ENCODE measurements at places on chromosomes 13 and 19.
A peak's percentile ranks its signal among the peaks of the same experiment; 100 is the strongest.

- no peaks in the 10 kb centered on the region for H3K4me1 ChIP-seq
- no peak overlapping the region for H3K4me3 ChIP-seq
- H3K36me3 ChIP-seq = no peaks in the 10 kb centered on the region
Measured at GRCh38 chr13:36086117-36086516, 45.1 kb downstream of the DCLK1 start.

DNA sequence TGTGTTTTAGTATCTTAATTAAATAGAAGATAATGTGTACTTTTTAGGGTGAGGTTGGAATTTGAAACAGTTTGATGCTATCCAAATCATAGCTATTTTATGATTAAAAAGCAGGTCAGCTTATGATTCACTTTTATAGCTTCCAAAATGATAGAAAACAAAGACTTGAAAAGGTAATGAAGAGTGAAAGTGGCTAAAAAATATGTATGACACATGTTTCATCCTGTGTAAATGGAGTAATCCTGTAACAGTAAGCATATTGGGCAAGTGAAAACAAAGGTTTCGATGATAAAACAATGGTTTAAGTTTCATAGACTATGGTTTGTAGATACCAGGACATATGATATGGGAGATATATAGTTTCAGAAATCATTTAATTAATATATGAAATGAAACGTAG lies 456.2 kb downstream of the PCDH20 start:
- no peak overlapping the region for H3K4me3 ChIP-seq
- DNase-seq = no peak
- peaks cover 2% of the 10 kb centered on the region for H3K27me3 ChIP-seq

DNA sequence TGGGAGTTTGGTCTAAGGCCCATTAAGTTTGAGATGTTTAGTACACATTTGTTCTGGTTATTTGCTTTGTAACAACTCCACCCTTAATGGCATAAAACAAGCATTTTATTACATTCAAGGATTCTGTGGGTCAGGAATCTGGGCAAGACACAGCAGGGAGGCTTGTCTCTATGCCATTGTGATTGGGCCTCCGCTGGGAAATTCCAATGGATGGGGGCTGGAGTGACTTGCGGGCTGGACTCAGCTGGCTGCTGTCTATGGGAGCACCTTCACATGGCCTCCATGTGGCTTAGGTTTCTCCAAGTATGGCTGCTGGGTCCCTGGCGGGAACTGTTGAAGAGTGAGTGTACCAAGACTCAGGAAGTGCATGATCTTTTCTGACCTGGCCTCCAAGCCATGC lies 159.0 kb downstream of the PAN3 start:
- no peaks in the 10 kb centered on the region for H3K27me3 ChIP-seq
- no peak overlapping the region for H3K27ac ChIP-seq
- H3K36me3 ChIP-seq = peaks cover 12% of the 10 kb centered on the region
- DNase-seq = no peak
- peaks cover 13% of the 10 kb centered on the region for H3K4me1 ChIP-seq

DNA sequence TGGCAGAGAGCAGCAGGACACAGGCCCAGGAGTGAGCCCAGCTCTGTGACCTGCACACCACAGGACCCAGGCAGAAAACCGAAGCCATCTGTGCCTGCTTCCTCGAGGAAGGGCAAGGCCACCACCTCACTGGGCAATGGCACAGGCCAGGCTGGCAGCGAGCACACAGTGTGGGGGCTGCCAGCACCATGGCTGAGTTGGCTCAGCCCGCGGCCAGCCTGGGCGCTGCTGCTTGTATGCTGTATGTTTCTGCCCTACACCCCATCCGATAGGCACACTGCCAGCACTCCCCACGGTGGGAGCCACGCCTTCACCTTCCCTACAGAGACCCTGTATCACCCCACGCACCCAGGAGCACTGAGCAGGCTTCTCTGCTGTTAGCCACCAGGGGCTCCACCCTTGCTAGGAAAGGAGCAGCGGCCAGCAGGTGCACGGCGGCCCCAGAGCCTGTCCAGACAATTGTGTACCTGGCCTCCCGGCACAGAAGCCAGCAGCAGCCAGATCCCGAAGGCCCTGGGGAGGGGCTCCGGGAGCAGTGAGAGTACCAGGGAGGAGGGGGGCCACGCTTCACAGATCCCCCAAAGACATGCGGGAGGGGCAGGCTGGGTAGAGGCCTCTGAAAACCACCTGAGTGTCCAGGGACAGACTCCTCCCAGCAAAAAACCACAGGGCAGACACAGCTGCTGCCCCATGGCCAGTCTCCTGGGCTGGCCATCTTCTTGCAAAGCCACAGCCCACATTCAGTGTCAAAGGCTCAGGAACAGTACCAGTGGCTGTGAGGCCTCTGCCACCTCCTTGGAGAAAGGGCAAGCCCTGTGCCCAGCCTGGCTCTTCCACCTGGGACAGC lies 56.1 kb downstream of the MLLT1 start:
- no peak overlapping the region for H3K4me3 ChIP-seq
- no peaks in the 10 kb centered on the region for H3K27me3 ChIP-seq
- DNase-seq = no peak
- no peaks in the 10 kb centered on the region for H3K4me1 ChIP-seq

DNA sequence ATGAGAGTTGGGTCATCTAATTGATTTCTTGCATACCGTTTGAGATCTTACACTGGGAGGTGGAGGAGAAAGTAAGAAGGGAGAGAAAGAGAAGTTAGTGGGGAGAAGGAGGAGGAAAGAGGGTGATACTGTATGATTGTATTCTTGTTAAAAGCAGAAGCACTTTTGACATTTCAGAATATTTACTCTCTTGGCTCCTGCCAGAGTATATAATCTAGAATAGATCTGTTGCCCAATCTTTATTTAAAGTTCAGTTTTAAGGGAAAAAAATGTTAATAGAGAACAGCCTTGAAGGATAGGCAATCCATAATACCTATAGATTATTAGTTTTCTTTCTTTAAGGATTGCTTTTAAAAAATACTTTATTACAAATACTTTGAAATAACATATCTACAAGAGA lies 41.5 kb downstream of the PDS5B start:
- peaks cover 20% of the 10 kb centered on the region for H3K36me3 ChIP-seq
- no peaks in the 10 kb centered on the region for H3K27me3 ChIP-seq
- no peak for DNase-seq
- H3K27ac ChIP-seq = no peak overlapping the region
- H3K4me1 ChIP-seq = peaks cover 20% of the 10 kb centered on the region
- H3K4me3 ChIP-seq = no peak overlapping the region

GRCh38 chr19:15169541-15170285 lies 31.1 kb downstream of the NOTCH3 start:
- H3K27ac ChIP-seq = no peak overlapping the region
- no peak overlapping the region for H3K4me3 ChIP-seq
- H3K27me3 ChIP-seq = no peaks in the 10 kb centered on the region

DNA sequence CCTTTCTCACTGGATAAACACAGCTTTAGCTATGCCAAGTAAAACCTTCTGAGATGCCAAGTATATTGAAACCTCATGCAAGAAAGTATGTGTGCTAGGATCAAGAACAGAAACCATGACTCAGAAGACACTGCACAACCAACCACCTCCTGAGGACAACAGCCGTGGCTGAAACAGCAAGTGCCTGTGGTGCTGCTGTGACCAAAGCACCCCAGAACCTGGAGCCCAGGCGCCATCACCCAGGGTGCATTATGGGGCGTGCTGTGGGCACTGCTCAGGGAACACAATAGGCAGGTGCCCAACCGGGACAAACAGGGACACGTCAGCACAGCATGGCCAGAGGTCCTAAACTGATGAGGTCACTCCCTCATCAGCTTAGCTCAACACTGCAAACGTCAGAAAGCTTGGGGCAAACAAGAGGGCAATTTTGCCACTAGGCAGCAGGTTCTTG lies 101.3 kb upstream of the SLC15A1 start:
- H3K36me3 ChIP-seq = peaks cover 39% of the 10 kb centered on the region
- DNase-seq = peak; percentile 59
- peak overlapping the region; percentile 13 for H3K27ac ChIP-seq
- peaks cover 21% of the 10 kb centered on the region for H3K4me1 ChIP-seq
- H3K27me3 ChIP-seq = no peaks in the 10 kb centered on the region
- H3K4me3 ChIP-seq = peak overlapping the region; percentile 36

DNA sequence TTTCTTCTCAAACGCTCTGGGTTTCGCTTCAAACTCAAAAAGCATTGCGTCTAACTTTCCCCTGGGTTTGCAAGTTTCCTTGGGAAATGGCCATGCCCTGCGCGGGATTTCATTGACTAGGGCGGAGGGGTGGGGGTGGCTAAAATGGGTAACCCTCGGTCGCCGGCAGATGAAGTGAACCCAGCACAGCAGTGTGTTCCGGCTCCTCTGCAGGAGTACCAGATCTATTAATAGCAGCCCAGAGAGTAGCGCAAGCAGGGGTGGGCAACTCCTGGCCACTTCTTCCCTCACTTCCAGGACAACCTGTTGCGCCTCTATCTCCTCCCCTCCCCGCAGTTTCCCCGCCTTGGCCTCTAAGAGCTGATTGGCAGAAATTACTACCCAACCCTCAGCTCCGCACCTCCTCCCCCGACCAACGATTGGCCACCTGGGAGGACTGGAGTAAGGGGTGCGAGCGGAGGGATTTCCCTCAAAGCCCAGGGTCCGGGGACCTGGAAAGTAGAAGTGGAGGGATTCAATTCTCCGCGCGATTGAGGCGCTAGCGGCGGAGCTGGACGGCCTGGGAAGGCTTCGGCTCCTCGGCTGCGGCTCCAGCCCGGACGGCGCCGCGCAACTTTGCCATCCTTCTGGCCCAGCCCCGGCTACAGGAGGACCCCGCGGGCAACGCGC lies at the start of gene FREM2:
Gene FREM2 (plus strand): TSS at position 501 of the 669 bp plus-strand sequence. CDS start 268 bp downstream, outside the sequence.
- no peak within 1 kb of the TSS for H3K4me3 ChIP-seq
- H3K27me3 ChIP-seq = peaks cover 23% of the 10 kb centered on the region
- H3K36me3 ChIP-seq = no peaks in the 10 kb centered on the region
- no peaks in the 10 kb centered on the region for H3K4me1 ChIP-seq

DNA sequence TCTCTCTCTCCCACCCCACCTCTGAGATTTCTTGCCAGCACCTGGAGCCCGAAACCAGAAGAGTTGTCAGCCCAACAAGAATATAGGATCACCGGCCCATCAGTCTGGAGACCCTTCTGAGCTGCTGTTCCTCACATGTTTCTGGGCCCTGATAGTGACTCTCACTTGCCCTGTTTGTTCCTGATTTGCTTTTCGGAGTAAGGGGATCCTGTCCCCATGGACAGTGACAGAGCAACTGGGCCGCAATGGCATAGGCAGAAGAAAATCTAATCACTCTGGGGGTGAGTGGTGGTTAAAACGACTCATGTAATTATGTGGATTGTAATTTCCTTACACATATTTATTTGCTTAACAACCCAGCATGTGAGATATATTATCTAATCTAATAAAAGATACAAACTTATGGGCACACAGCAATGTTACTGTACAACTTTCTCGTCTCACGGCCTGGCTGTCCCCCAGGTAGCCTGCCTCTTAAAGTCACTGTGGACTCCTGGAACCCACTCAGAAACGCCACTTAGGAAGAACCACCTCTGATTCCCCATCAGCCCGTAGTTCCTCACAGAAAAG lies 663 bp upstream of the SMAD9 start:
- no peaks in the 10 kb centered on the region for H3K4me1 ChIP-seq
- no peak overlapping the region for H3K27ac ChIP-seq
- peaks cover 2% of the 10 kb centered on the region for H3K36me3 ChIP-seq
- H3K27me3 ChIP-seq = peaks cover 66% of the 10 kb centered on the region
- H3K4me3 ChIP-seq = peak overlapping the region; percentile 82
- DNase-seq = no peak

GRCh38 chr19:3576696-3577443 lies 4.1 kb downstream of the HMG20B start:
- H3K4me3 ChIP-seq = no peak overlapping the region
- no peak overlapping the region for H3K27ac ChIP-seq
- H3K4me1 ChIP-seq = no peaks in the 10 kb centered on the region
- peaks cover 2% of the 10 kb centered on the region for H3K27me3 ChIP-seq
- H3K36me3 ChIP-seq = peaks cover 9% of the 10 kb centered on the region

GRCh38 chr13:46404733-46405100 lies 17.7 kb upstream of the RUBCNL start:
- no peak overlapping the region for H3K27ac ChIP-seq
- H3K4me1 ChIP-seq = peaks cover 13% of the 10 kb centered on the region
- no peak for DNase-seq

- no peaks in the 10 kb centered on the region for H3K36me3 ChIP-seq
- no peak for DNase-seq
- H3K4me1 ChIP-seq = no peaks in the 10 kb centered on the region
- H3K27ac ChIP-seq = no peak overlapping the region
- no peak overlapping the region for H3K4me3 ChIP-seq
- no peaks in the 10 kb centered on the region for H3K27me3 ChIP-seq
Measured at GRCh38 chr19:5218255-5218855, 122.3 kb downstream of the PTPRS start.

DNA sequence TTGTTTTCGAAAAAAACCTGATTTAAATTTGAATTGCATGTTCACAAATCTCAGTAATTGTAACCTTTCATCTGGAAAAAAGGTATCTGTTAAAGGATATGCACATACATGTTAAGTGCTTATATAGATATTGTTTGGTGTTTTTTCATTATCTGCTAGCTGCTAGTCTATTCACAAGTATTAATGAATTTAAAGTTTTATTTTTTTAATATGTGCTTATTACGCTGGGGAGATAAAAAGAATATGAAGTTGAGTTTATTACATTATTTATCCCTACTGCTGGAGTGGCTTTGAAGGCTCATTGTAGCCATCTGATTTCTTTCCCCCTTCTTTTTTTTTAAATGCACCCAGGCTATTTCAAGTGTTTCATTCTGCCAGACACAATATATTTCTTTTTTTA lies 3.9 kb upstream of the MAB21L1 start:
- H3K4me1 ChIP-seq = peaks cover 19% of the 10 kb centered on the region
- DNase-seq = no peak
- H3K4me3 ChIP-seq = no peak overlapping the region
- H3K27me3 ChIP-seq = peaks cover 47% of the 10 kb centered on the region
- no peak overlapping the region for H3K27ac ChIP-seq
- H3K36me3 ChIP-seq = peaks cover 4% of the 10 kb centered on the region

DNA sequence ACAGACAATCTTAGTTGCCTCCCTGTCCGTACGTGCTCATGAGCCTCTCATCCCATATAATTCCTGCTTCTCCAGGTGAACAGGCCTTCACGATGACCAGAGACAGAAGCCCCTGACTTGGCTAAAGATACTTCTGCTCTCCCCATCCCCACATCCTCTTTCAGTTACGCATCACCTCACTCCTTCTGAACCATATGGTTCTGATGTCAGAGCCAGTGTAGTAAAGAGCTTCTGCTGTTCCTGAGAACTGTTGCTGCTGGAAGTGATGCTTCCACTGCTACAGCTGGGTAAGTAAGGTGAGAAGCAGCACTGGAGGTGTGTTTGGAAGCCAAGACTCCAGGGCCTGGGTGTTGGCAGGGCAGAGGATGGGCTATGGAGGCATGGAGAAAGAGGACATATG lies 12.9 kb downstream of the SIGLECL1 start:
- H3K4me1 ChIP-seq = peaks cover 8% of the 10 kb centered on the region
- H3K36me3 ChIP-seq = no peaks in the 10 kb centered on the region
- H3K27me3 ChIP-seq = peaks cover 11% of the 10 kb centered on the region

GRCh38 chr19:41926028-41926762 lies 2.1 kb downstream of the ERFL start:
- H3K4me1 ChIP-seq = peaks cover 27% of the 10 kb centered on the region
- peaks cover 10% of the 10 kb centered on the region for H3K36me3 ChIP-seq
- no peak for DNase-seq
- H3K4me3 ChIP-seq = no peak overlapping the region

All from activated T-helper 1 cell treated with anti-CD3 and anti-CD28 coated beads, Interleukin-12 subunit alpha, Interleukin-12 subunit beta, Interleukin-2, Interleukin-4 antibody, amounts not matched to agents 30 ng/mL and 10 ng/mL and 1 ng/mL, durations not matched to agents 14 hours and 24 hours and 36 hours (primary cell).